ENCODE measurements at places on chromosomes 1 and 21.
A peak's percentile ranks its signal among the peaks of the same experiment; 100 is the strongest.

DNA sequence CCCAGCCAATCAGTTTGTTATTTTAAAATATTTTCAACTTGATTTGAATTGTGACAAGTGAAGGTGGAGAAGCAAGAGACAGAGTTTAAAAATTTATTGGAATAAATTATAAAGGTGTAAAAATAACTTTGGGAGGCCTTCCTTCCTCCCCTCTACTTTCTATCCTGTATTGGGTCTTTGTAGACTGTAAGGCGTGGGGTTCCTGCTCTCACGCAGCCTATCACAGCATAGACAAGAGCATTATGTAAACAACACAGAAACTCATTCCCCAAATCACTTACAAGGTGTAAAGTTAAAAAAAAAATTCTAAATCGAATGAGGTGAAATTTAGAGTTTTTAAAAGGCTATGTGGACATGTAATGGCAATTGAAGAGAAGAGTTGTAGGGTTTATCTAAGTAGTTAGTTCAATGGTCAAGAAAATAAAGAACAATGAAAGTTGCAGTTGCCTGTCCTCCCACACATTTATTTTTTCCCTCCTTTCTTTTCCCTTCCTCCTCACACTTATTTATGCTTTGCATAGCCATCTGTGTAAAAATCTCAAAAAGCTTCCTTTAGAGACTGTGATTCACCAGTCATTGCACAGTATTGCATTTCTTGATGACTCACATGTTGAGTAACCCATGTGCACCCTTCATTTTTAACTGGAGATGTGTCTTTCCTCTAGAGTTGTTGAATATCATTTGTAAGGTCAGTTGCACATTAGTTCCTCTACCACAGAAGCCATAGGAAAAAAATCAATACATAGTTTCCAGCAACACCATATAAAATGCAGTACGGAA lies 242.2 kb downstream of the PTPRC start:
- no peak for DNase-seq

DNA sequence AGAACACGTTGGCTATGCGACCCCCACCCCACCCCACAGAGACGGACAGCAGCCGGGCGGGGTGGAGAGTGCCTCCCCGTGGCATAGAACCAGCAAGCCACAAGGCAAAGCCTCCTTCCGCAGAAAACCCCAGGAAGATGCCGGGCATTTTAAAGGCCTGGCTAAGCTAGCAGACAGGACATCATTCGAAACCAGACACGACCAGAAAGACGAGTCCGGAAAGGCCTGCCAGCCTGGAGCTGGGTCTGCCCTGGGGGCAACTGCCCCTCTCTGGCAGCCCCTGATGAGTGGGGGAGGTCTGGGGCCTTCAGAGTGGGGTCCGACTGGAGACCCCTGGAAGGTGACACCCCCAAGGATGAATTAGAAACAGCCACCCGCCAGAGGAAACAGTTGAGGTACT lies 8.5 kb downstream of the FTCD start:
- DNase-seq: no peak

DNA sequence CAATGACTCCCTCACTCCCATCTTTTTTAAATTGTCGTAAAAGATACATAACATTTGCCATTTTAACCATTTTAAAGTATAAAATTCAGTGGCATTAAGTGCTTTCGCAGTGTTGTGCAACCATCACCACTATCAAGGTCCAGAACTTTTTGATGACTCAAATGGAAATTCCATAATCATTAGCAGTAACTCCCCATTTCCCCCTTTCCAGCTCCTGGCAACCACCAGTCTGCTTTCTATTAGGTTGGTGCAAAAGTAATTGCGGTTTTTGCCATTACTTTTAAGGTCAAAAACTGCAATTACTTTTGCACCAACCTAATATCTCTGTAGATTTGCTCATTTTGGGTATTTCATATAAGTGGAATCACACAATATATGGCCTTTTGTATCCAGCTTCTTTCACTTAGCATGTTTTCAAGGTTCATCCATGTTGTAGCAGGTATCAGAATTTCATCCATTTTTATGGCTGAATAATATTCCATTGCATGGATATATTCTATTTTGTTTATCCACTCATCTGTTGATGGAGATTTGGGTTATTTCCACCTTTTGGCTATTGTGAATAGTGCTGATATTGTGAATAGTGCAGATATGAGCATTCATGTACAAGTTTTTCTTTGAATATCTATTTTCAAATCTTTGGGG lies 159.7 kb downstream of the HIVEP3 start:
- DNase-seq: no peak

- DNase-seq: no peak
Observed at GRCh38 chr1:194570476-194570875, 1384.1 kb upstream of the B3GALT2 start.

- no peak for DNase-seq
Observed at GRCh38 chr1:162161916-162162550, 92.5 kb downstream of the NOS1AP start.

DNA sequence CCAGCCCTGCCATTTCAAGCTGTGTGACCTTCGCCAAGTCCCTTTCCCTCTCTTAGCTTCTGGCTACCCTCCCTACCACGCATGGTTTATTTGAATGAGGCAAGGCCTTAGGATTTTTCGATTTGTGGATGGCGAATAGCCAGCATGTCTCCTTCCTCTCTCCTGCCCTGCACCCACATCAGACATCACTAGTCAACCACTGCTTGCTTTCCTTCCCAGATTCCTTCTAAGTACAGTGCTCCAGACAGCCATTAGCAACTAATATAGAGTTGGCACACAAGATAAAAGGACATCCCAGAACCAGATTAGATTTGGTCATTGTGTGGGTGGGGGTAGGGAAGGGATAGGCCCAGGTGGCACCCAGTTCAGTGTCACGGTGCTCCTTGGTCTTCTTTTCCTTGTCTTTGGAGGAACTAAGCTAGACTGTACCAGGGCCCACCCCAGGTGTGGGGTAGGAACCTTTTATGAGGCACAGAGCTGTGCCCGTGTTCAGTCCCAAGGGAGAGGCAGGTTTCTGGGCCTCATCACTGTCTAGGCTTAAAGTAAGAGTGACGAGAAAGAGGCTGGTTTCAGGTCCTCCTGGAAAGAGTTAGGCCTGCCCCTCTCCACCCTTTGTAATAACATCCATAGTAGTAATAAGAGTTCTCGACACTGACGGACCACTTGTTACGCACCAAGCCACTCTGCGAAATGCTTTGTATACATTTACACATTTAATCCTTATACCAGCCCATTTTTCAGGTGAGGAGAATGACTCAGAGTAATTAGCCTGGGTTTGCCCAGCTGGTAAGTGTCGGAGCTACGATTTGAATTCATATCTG lies 8.6 kb downstream of the ALPL start:
- DNase-seq: no peak

DNA sequence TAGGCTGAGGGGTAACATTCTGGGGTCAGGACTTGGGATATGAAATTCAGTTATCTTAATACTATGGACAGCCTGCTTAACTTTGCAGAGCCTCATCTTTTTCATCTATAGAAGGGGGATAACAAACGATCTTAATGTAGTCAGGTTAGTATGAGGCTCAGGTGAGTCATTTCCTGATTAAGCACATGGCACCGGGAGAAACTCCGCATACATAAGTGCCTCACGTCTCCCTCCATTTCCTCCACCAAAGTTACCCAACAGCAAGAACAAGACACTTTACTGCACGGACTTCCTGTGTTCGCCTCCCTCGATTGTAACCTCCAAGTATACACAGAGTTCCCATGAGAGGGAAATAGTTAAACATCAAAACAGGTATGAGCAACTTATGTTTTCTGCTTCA lies 112.7 kb upstream of the COA6 start:
- DNase-seq: peak; percentile 25

- peak; percentile 63 for DNase-seq
Observed at GRCh38 chr1:18682375-18682774, 51.7 kb downstream of the PAX7 start.

GRCh38 chr1:48775831-48776392 lies 779 bp downstream of the BEND5 start:
- no peak for DNase-seq

GRCh38 chr1:31422505-31423319 lies 9.7 kb downstream of the SERINC2 start:
- DNase-seq: peak; percentile 75

GRCh38 chr21:37921091-37921490 lies 4.8 kb upstream of the KCNJ6 start:
- no peak for DNase-seq

Measured in H9 (cell line).